ENCODE measurements at places on chromosomes 6 and 20.

- no peak for DNase-seq
Observed at GRCh38 chr6:130216620-130217019, 6.1 kb downstream of the SAMD3 start.

- DNase-seq = no peak
Observed at GRCh38 chr20:57584768-57585461, 24.0 kb downstream of the PCK1 start.

DNA sequence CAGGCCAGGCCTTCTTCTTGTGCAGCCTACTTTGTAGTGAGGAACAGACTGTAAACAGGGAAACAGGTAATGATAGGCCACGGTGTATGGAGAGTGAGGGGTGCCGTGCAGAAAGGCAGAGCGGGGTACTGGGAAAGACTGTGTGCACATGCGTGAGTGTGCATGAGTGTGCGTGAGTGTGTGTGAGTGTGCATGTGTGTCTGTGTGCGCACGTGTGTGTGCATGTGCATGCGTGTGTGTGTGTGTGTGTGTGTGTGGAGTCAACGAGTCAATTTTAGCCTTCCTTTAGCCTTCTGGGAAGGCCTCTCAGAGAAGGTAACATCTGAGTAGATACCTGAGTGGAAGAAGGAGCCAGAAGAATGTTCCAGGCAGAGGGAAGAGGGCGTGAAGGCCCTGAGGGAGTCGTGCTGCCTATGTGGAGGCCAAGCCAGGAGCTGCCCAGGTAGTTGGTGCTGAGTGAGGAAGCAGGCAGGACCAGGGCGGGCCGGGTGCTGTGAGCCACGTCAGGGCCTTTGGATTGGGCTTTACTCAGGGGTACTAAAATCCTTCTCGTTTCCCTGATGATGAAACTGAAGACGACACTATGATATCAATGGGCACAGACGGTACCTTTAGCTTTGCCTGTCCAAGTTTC lies 6.3 kb downstream of the APCDD1L start:
- DNase-seq = no peak

DNA sequence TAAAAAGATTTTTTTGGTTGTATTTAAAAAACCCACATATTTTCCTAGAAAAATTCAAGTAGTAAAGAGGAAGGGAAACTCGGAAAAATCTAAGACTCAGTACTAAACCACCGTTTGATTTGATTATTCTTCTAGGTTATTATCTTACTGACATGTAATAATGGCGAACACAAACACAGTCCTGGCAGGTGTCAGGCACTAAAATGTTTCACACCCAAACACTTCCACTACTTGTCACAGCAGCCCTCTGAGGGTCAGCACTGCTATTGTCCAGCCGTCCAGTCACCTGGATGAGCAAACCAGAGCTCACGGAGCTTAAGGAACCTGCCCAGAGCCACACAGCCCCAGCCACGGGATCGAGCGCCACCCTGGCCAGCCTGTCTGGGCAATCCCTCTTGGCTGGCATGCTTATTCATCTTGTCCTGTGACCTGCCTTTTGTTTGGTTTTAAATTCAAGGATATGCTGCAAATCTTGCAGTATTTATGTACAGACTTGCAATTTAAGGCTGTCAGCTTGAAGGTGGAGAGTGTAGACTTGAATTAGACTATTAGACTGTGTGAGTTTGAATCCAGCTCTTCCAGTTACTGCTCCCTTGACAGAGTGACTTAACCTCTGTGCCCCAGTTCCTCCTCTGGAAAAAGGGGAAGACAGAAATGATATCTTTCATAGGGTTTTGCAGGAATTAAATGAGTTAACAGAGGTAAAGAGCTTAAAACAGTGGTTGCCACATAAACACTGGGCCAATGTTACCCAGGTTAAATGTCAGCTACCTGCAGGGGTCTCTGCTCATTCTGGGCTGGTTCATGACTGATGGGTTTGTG lies 82.2 kb downstream of the CDYL start:
- DNase-seq = no peak

- no peak for DNase-seq
Observed at GRCh38 chr6:3538536-3538935, 81.7 kb upstream of the SLC22A23 start.

- DNase-seq = no peak
Observed at GRCh38 chr6:45698046-45698445, 317.6 kb downstream of the CLIC5 start.

DNA sequence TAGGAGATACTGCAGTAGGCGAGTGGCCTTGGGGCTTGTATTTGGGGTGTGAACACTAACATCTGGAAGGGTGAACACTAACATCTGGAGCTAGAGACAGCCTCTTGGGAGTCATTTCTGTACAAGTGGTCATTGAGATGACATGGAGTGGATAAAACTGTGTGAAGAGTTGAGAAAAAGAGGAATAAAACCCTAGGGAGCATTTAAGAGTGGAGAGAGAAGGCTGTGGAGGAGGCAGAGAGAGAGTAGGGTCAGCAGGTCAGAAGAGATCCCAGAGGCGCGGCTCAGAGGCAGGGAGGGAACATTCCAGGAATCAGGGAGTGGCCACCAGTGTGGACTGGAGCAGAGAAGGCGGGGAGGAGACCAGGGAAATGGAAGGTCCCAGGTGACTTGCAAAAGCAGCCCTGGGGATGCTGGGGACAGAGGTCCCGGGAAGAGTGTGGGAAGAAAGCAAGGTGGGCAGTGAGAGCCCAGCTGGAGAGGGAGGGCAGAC lies 202.0 kb upstream of the RNF24 start:
- DNase-seq = no peak

- no peak for DNase-seq
Observed at GRCh38 chr6:19180348-19181072, 656.7 kb upstream of the ID4 start.

DNA sequence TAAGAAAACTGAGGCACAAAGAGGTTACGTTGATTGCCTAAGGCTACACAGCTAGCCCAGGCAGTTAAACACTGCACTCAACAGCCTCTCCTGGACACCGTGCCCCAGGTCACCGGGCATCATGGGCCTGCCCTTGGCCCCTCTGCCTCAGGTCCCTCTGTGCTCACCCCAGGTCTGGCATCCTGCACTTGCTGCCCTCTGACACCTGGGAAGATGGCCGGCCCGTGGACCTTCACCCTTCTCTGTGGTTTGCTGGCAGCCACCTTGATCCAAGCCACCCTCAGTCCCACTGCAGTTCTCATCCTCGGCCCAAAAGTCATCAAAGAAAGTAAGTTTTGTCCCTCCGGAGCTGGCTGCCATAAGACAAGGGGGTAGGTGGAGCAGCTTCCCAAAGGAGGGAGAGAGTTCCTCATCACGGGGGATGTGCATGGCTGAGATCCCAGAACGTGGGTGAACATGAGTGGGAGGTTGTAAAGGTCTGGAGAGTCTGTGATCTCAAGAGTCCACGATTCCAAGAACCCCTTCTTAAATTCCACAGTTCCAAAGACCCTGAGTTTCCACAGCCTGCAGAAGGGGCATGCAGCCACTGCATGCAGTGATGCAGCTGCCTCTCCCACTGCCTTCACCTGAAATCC lies 3.0 kb downstream of the BPIFB1 start:
- DNase-seq = no peak

GRCh38 chr6:45044086-45044485 lies 284.0 kb upstream of the RUNX2 start:
- no peak for DNase-seq

DNA sequence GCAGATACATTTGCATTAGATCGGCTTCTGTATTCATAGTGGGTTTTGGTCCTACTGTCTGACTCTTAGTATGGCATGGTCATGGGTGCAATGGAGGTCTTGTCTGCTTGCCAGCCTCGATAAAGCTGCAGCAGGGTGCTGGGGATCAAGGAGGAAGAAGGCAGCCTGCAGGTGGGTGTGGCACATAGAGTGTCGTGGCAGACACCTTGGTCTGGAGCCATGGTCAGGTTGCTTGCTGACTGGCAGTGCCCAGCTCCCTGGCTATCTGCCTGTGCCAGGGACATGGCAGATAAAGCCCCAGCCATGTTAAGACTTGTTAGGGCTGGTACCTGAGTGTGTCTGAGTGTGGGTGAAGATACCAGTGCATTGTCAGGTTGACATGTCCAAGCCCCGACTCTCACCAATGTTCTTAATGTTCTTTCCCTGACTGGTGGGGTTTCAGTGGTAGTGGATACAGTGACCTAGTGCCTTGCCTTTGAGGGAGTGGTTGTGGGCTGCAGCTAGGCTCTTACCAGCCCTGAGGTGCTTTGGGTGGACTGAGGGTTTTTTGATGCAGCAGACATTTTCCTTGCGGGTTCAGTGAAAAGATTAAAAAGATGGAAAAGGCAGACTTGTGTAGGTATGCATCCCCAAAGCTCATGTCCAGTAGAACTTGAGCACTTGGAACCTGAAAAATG lies 1.8 kb downstream of the FAM83D start:
- DNase-seq = no peak

GRCh38 chr20:43558412-43559146 lies at the start of gene SGK2:
SGK2 (plus strand) TSS chr20:43559027; CDS start chr20:43566496, 7,469 bp downstream.
- no peak for DNase-seq

GRCh38 chr6:41463062-41463930 lies 82.9 kb upstream of the FOXP4 start:
- DNase-seq = no peak

- no peak for DNase-seq
Observed at GRCh38 chr6:138424004-138424904, 20.2 kb downstream of the HEBP2 start.

GRCh38 chr20:31723069-31723318 lies 326 bp upstream of the BCL2L1 start:
- no peak for DNase-seq

GRCh38 chr6:138645976-138646640 lies 127.5 kb upstream of the CCDC28A start:
- DNase-seq = no peak

- DNase-seq = no peak
Observed at GRCh38 chr6:15504040-15504495, 158.8 kb downstream of the DTNBP1 start.

DNA sequence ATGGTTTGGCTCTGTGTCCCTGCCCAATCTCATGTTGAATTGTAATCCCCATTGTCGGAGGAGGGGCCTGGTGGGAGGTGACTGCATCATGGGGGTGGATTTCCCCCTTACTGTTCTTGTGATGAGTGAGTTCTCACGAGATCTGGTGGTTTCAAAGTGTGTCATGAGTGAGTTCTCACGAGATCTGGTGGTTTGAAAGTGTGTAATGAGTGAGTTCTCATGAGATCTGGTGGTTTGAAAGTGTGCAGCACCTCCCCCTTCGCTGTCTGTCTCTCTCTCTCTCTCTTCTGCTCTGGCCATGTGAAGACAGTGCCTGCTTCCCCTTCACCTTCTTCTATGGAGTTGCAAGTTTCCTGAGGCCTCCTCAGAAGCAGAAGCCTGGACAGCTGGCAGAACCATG lies 87.6 kb downstream of the MYLK4 start:
- DNase-seq = no peak

GRCh38 chr20:8129211-8129976 lies 2.7 kb upstream of the PLCB1 start:
- no peak for DNase-seq

DNA sequence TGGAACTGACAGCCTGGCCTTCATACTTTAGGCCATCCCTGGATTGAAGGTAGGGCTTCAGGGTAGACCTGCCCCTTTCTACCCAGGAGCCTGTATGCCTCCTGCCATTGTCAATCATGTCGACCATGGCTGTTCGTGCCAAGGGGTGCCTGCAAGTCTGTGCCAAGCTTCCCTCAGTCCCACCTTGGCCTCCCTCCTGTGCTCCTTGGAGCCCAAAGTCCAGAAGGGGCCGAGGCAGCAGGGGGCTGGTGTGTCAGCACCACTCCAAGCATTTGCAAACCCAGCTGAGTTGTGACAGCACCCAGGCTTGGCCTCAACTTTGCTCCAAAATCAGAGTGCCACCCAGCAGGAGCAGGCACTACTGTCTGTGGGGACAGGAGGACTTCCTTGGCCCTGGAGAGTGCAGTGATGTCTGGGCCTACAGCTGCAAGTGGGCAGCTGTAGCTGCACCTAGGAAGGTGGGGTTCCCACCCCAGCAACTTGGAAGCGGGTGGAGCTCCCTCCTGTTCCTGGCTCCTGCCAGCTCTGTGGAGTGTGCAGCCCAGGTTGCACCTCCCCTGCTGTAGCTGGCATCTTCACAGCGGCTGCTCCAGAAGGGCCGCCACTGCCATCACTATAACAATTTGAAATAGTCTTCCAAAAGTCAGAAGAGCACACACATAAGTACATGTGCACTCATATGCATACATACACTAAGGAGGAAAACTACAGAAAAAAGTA lies 1719.3 kb downstream of the HACE1 start:
- no peak for DNase-seq

GRCh38 chr6:125211352-125211751 lies 57.8 kb downstream of the TPD52L1 start:
- DNase-seq = no peak

- DNase-seq = no peak
Observed at GRCh38 chr6:14196026-14196425, 78.5 kb downstream of the CD83 start.

All from stimulated activated CD4-positive, alpha-beta T cell treated with anti-CD3 and anti-CD28 coated beads, Interleukin-1b, Interleukin-23, amount 100 ng/mL, for 1 hour (primary cell).